ENCODE measurements at places on chromosomes 2 and 18. TPM values are rescaled to one million over a fixed set of nuclear protein-coding genes. Genes with fewer than 3 reads are reported as not detected.

OBSL1 gene
- polyA plus RNA-seq: 138 TPM

CDK5R2 gene
- polyA plus RNA-seq: 0.29 TPM

GCG gene
- 15.6 TPM for polyA plus RNA-seq

MEX3C gene
- 30.4 TPM for polyA plus RNA-seq

AQP12B gene
- 1.1 TPM for polyA plus RNA-seq

CDH19 gene
- polyA plus RNA-seq: 1.3 TPM

OSBPL1A gene
- 47.1 TPM for polyA plus RNA-seq

PLEK gene
- 4.1 TPM for polyA plus RNA-seq

MDH1B gene
- polyA plus RNA-seq: 0.18 TPM

SNED1 gene
- 3.6 TPM for polyA plus RNA-seq

DNA sequence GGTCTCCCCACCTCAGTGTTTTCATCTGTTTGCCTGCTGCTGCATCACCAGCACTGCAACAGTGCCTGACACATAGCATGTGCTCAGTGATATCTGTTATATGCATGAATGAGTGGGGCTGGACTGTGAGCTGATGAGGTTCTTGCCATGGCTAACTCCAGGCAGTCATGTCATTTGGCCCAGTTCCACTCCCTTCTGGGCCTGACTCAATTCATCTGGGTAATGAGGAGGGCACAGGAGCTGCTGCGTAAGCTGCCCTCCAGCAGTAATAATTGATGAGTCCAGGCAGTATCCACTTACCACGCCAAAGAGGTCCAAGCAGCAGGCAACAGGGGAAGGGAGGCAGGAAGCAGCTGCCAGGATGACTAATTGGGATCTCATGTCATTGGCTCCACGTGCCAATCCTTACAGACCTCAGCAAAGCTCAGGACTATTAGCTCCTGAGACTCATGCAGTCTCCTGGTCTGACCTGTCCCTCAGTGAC is 34.1 kb upstream of the MAT2A start:
- no peak for DNase-seq

DNA sequence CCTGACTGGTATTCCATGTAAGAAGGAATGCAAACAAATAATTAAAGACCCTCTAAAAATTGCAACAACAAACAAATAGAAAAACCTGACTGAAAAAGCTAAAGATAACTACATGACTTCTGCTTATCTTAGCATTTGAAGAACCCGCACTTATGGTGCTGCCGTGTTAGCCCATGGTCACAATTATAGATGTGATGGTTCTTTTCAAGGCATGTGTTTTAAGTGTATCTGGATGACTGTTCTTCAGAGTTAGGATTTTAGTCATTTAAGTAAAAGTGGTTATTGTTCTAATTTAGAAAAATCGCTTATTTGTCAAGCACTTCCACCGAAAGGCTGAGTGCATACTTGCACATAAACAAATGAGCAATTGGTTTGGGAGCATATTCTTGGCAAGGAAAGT is 77.3 kb downstream of the CPS1 start:
- no peak for DNase-seq

DNA sequence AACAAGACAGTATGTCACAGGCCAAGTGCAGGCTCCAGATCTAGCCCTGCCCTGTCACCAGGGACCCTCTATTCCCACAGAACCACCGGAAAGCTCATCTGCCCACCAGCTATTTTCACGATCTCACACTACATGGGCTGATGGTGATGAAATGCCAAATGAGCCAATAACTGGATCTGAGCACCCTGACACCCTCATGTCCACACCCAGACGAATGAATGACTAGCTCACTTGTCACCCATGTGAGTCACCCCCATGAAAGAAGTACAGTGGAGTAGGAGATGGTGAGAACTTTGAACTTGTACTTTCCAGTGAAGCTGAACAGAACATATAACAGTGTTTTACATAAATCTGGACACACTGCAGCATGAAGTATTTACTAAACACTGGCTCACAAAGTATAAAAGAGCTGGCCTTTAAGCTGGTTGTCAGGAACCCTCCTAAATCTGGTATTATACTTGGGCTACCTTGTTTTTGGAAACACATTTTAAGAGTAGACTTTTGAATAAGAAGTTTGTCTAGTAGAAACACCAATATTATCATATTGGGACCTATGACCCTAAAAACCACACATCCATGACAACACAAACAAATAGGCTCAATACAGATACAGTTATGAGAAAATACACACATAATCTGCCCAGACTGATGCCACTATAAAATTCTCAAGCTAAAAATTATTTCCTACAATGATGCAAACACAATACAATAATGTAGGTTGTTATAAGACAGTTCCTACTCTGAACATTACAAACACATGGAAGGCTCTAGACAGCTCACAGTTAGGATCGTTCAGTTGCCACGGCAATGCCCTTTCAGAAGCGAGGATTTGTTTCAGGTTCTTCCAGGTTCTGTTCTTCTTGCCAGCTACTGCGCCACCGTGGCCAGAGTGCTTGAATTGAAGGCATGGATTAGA is 19.0 kb downstream of the INO80C start:
- no peak for DNase-seq

- DNase-seq: no peak
Measured at GRCh38 chr2:152510621-152511020, 175.6 kb downstream of the FMNL2 start.

DNA sequence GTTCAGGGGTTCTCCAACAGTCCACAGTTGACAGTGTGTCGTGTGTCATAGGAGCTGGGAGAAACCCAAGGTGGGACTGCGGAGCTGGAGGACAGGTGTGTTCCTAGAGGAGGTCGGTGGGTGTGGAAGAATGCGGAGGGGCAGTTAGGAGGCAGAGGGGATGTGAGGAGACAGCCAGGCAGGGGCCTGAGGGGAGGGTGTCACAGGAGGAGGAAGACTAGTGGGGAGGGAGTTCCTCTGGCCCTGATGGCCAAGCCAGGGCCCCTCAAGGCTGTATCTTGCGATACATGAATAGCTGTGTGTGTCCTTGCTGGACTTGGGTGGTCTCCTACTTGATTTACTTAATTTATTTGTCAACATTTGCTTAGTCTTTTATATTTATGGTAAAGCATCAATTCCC is 519.6 kb upstream of the HS6ST1 start:
- DNase-seq: no peak

DNA sequence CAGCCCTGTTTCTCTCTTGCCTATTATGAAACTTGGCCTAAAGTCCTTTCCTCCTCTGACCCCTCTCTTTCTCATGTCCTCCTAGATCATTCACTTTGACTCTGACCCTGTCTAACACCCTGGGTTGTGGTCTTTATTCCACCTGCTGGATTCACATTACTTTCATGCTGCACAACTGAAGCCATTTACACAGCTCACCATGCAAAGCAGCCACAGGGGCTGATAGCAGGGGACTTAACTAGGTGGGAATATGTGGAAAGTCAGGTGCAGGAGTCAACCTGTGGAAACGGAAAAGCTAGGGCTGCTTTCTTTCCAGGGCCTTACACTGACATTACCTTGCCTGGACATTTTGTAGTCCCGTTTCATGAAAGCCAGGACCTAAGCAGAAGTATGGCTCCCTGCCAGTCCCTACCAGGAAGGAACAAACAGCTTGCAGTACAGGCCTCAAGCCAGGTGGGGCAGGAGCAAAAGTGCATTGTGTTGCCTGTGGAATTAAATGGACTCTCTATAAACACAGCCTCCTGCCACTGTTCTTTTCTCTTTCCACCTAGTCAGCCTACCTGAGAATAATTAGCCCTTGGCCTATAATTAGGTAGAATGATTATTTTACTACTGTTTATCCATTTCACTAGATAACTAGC is 11.8 kb downstream of the MAPRE3 start:
- no peak for DNase-seq

DNA sequence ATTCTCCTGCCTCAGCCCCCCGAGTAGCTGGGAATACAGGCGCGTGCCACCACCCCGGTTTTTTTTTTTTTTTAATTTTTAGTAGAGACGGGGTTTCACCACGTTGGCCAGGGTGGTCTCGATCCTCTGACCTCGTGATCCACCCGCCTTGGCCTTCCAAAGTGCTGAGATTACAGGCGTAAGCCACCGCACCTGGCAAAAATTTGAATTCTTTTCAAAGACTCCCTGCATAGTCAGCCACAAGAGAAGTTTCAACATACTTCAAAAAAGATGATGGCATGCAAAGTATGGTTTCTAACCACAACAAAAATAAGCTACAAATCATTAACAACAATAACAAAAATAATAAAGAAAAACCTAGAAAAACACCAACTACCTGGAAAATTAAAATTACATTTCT is 22.0 kb downstream of the HYCC2 start:
- no peak for DNase-seq

- DNase-seq: no peak
Measured at GRCh38 chr18:54327818-54328217, 29.8 kb downstream of the STARD6 start.

DNA sequence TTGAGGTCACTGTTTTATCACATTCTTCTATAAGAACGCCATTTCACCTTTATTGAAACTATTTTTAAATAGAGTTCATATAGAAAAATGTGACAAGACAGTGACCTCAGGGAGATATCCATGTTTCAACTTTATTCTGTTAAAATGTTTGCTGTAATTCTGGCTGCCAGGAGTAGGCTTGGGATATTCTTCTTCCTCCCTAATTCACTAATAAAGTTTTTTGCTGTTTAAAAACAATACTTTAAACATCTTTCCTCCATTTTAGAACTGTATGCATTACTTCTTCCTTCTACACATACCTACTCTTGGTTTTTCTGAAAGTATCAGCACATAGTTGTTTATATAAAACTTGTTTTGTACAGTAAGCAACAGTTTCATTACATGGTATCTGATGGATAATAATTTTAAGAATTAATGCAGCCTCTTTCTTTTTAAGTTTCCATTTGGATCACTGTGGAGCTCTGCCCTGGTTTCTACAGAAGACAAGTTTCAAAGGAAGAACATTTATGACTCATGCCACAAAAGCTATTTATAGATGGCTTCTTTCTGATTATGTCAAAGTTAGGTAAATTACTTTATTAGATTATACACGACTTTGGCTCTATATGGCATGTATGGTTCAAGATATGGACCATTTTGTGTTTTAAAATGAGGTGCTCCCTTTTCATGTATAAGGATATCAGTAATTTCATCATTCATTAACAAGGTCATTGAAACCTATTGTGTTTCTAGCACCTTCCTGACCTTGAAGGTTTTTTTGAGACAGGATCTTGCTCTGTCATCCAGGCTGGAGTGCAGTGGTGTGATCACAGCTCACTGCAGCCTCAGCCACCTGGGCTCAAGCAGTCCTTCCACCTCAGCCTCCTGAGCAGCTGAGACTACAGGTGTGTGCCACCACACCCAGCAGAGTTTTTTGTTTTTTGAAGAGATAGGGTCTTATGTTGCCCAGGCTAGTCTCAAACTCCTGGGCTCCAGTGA is 7.2 kb downstream of the CPSF3 start:
- no peak for DNase-seq

DNA sequence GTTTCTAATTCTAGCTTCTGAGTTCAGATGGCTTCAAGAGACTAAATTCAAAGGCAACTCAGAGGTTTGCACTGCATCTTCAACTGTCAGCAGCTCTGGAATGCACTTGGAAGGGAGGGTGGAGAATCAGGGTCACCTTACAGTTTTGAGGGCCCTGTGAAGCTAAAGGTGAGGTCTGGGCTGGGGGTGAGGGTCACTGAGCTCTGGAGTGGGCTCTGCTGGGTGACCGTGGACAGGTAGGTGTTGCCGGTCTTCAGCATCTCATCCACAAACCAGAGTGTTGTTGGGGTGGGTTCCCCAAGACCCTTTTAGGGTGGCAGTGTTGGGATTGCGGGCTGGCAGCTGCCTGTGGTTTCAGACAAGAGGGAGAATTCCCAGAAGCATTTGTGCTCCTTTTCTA is 70.1 kb upstream of the CXCR4 start:
- DNase-seq: no peak

DNA sequence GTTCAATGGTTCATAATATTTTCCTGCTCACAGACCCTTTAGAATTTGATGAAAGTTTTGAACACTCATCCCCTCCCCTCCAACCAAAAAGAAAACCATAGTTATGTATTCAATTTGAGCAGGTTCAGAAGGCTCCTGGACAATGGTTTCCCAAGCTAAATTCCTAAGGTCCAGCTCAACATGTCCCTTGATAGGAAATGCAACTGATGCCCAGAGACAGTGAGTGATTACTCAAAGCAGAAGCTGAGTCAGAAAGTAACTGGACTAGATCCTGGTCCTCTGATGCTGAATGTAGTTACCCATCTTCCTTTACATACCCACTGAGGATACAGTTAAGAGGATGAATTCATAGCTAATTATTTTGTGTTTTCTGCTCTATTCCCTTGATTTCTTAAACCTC is 218.9 kb upstream of the NCKAP5 start:
- DNase-seq: no peak

- no peak for DNase-seq
Measured at GRCh38 chr2:10387033-10387432, 61.1 kb downstream of the ODC1 start.

- no peak for DNase-seq
Measured at GRCh38 chr2:216789081-216789480, 70.8 kb downstream of the TNP1 start.

GRCh38 chr2:178291703-178292102 is 97.4 kb downstream of the OSBPL6 start:
- no peak for DNase-seq

DNA sequence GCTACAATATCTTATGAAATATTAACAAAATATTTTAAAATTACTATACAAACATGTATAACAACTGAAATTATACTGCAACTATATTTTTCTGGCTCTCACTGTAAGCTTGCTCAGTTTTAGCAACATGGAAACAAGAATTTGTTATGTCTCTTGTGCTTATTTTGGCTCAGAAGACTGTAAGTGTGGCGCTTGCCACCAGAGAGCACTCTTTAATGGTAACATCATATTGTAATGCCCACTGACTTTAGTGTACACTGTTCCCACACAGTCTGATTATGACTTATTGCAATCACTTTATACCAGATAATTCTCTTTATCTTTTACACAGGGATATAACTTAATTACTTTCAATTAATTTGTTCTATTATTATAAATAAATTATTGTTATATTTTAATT is 1500.6 kb upstream of the TMEFF2 start:
- no peak for DNase-seq
